ENCODE measurements at places on chromosomes 11 and 22. TPM values are rescaled to one million over a fixed set of nuclear protein-coding genes. Genes with fewer than 3 reads are reported as not detected.
A peak's percentile ranks its signal among the peaks of the same experiment; 100 is the strongest.

- H3K27ac ChIP-seq = no peak overlapping the region
- peaks cover 6% of the 10 kb centered on the region for H3K4me1 ChIP-seq
- no peaks in the 10 kb centered on the region for H3K27me3 ChIP-seq
- no peak overlapping the region for H3K4me3 ChIP-seq
Measured at GRCh38 chr11:78940500-78941225, 366.0 kb upstream of the NARS2 start.

- H3K4me1 ChIP-seq = no peaks in the 10 kb centered on the region
- H3K36me3 ChIP-seq = no peaks in the 10 kb centered on the region
- H3K27me3 ChIP-seq = no peaks in the 10 kb centered on the region
Measured at GRCh38 chr11:73168925-73169579, 26.9 kb upstream of the FCHSD2 start.

Gene FAM227A
- 0.47 TPM for total RNA-seq

Gene KRTAP5-10
- not detected for total RNA-seq

DNA sequence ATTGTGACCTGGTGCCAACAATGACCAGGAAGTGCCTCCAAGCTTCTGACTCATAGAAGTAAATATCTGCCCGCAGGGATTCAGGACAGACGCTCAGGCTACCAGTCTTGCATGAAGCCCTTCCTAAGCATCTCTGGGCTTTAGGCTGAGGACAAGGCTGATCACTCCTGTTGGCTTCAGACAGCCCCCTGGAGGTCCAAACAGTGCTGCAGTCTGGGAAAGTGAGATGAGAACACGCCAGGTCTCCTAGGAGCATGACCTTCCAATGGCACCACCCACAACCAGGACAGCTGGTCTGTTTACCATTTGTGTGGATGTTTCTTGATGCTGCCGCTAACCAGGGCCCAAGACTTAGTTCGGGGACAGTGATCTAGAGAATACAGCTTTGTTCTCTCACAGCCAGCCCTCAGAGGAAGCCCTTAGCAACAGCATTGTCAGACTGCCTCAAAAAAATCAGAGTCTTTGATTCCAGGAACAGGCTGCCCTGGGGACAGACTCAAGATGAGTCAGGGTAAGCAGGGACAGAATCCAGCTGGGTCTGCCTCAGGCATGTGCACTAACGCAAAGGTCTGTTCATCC lies 111.2 kb downstream of the ZNF280B start:
- H3K27ac ChIP-seq = peak overlapping the region; percentile 42
- peak; percentile 81 for DNase-seq
- peaks cover 32% of the 10 kb centered on the region for H3K4me1 ChIP-seq
- no peaks in the 10 kb centered on the region for H3K27me3 ChIP-seq
- no peaks in the 10 kb centered on the region for H3K36me3 ChIP-seq

- DNase-seq = no peak
- H3K36me3 ChIP-seq = no peaks in the 10 kb centered on the region
- H3K4me3 ChIP-seq = no peak overlapping the region
Measured at GRCh38 chr11:131893103-131893890, 522.9 kb downstream of the NTM start.

GRCh38 chr22:42067671-42068251 lies 2.9 kb downstream of the NAGA start:
- no peak for DNase-seq
- H3K27ac ChIP-seq = no peak overlapping the region
- H3K27me3 ChIP-seq = no peaks in the 10 kb centered on the region
- no peaks in the 10 kb centered on the region for H3K4me1 ChIP-seq
- H3K36me3 ChIP-seq = no peaks in the 10 kb centered on the region

Gene DEFB131B
- total RNA-seq = not detected

Gene SNX32
- not detected for total RNA-seq

DNA sequence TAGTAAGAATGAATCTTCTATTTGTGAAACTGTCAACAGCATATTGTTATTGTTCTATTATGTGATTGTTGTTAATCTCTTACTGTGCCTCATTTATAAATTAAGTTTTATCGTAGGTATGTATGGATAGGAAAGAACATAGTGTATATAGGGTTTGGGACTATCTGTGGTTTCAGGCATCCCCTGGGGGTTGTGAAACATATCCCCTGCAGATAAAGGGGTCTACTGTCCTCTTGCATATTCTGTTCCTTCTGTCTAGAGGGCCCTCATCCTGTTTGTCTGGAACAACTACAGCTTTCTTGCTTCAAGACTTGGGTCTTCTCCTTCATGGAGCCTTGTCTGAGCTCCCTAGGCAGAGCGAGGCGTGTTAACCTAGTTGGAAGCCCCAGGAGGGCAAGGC lies 159.6 kb downstream of the KIRREL3 start:
- H3K36me3 ChIP-seq = no peaks in the 10 kb centered on the region
- no peak overlapping the region for H3K4me3 ChIP-seq
- DNase-seq = no peak
- no peak overlapping the region for H3K27ac ChIP-seq

DNA sequence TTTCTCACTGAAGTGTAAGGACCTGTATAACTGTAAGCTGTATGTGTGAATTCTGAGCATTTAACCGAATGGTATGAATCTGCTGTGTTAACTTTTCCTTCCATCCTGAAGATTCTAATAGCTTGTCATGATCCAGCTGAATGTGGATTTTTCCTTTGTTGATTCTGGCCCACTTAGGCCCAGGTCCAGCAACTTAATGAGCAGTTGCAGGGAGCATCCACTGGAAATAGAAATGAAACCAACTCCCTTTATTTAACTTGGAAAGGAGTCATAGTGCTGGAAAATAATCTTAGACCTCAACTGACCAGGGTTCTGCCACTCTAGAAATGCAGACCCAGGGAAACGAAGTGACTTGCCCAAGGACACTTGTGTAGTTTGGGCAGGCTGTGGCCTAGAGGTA lies 142.3 kb upstream of the MTNR1B start:
- H3K4me1 ChIP-seq = no peaks in the 10 kb centered on the region
- H3K36me3 ChIP-seq = no peaks in the 10 kb centered on the region
- DNase-seq = no peak
- H3K27ac ChIP-seq = no peak overlapping the region
- no peak overlapping the region for H3K4me3 ChIP-seq

Gene SLC5A4
- not detected for total RNA-seq

Gene TCP11L1
- total RNA-seq = 19.2 TPM

Gene SMIM38
- total RNA-seq = 0.30 TPM

DNA sequence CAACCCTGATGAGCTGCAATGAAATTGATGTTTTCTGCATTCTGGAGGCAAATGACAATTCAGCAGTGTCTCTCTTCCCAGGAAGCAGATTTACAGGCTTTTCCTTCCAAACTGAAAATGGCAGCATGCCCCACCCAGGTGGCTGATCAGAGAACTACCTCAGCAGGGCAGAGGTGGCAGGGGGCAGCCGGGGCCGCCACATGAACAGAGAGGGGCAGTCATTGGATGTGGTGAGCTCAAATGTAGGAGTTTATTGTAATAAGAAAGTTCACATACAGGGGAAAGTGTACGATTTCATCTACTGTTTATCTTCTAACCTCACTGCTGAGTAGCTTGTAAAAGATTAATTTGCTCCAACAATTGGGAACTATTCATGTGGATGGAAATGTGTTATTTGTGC lies 15.7 kb upstream of the PARVA start:
- no peaks in the 10 kb centered on the region for H3K4me1 ChIP-seq
- no peak overlapping the region for H3K27ac ChIP-seq
- no peaks in the 10 kb centered on the region for H3K36me3 ChIP-seq
- no peak for DNase-seq
- H3K4me3 ChIP-seq = no peak overlapping the region

Gene OR2AT4
- not detected for total RNA-seq

DNA sequence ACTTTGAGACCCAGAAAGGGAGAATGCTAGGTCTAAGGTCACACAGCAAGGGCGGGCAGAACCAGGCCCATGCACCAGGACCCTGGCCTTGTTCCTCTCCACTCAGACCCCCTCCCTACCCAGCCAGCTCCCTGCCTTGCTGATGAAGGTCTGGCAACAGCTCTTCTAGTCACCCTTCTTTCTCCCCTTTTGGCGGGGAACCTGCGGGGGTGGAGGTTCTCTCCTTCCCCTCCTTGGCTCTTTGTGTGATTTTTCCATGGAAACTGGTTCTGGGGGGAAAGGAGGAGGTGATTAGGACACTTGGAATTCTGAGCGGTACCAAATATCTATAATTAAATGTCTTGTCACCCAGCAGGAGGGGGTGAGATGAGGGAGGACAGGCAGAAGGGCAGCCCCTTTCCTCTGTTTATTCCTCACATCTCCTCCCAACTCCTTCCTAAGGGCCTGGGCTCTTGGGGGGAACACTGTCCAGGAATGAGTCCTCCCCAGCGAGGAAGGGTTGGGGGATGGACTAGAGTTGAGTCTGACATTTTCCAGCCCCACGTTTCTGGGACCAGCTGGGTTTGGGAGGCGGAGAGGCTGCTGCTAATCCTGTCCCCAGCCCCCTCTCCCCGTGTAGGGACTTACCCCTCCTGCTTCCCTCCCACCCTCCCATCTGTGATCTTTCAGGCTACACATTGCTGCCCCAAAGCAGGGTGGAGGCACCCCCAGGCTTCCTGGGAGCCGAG lies 7.4 kb downstream of the ARHGEF17 start:
- H3K27me3 ChIP-seq = no peaks in the 10 kb centered on the region
- no peak for DNase-seq
- no peak overlapping the region for H3K27ac ChIP-seq
- no peaks in the 10 kb centered on the region for H3K36me3 ChIP-seq
- no peak overlapping the region for H3K4me3 ChIP-seq
- peaks cover 23% of the 10 kb centered on the region for H3K4me1 ChIP-seq

Gene BDNF
- 0.20 TPM for total RNA-seq

Gene FAR1
- total RNA-seq = 88.5 TPM

GRCh38 chr11:2085251-2086066 lies 53.7 kb downstream of the IGF2 start:
- no peak overlapping the region for H3K27ac ChIP-seq
- H3K27me3 ChIP-seq = no peaks in the 10 kb centered on the region
- H3K4me1 ChIP-seq = peaks cover 9% of the 10 kb centered on the region
- H3K36me3 ChIP-seq = no peaks in the 10 kb centered on the region

Gene GSTT2B
- total RNA-seq = 14.0 TPM

DNA sequence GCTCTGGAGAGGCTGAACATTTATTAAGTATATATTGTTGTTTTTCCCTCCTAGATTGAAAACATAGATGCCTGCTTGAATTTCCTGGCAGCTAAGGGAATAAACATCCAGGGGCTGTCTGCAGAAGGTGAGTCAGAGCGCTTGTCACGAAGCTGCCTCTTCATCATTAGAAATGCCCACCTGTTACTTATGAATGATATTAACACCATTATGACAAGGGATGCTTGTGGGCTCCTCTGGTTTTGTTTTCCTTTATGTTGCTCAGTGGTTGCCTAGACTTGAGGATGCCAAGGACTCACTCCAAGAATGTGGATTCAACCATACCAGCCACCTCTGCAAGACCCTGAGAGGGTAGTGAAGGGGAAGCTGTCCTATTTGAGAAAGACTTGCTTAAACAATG lies 156.2 kb downstream of the NAV2 start:
- peak overlapping the region; percentile 62 for H3K27ac ChIP-seq
- no peak overlapping the region for H3K4me3 ChIP-seq
- DNase-seq = peak; percentile 49
- H3K4me1 ChIP-seq = peaks cover 81% of the 10 kb centered on the region

GRCh38 chr11:71459076-71459766 lies 6.2 kb downstream of the NADSYN1 start:
- H3K4me3 ChIP-seq = no peak overlapping the region
- no peaks in the 10 kb centered on the region for H3K27me3 ChIP-seq
- H3K4me1 ChIP-seq = no peaks in the 10 kb centered on the region
- no peaks in the 10 kb centered on the region for H3K36me3 ChIP-seq
- DNase-seq = no peak
- H3K27ac ChIP-seq = no peak overlapping the region

Gene LAYN
- total RNA-seq = 0.67 TPM

GRCh38 chr11:35304386-35304775 lies 115.0 kb downstream of the SLC1A2 start:
- H3K4me1 ChIP-seq = no peaks in the 10 kb centered on the region
- H3K4me3 ChIP-seq = no peak overlapping the region
- H3K27ac ChIP-seq = no peak overlapping the region
- no peaks in the 10 kb centered on the region for H3K27me3 ChIP-seq

- no peak overlapping the region for H3K27ac ChIP-seq
- no peak for DNase-seq
- no peaks in the 10 kb centered on the region for H3K27me3 ChIP-seq
- H3K36me3 ChIP-seq = no peaks in the 10 kb centered on the region
- no peak overlapping the region for H3K4me3 ChIP-seq
Measured at GRCh38 chr11:75246671-75247350, 6.2 kb downstream of the TPBGL start.

GRCh38 chr11:63289658-63290057 lies 46.3 kb upstream of the SLC22A25 start:
- H3K4me3 ChIP-seq = no peak overlapping the region
- DNase-seq = no peak
- no peaks in the 10 kb centered on the region for H3K27me3 ChIP-seq

Gene ZNF280B
- 0.18 TPM for total RNA-seq

Gene ALDH3B2
- total RNA-seq = not detected

DNA sequence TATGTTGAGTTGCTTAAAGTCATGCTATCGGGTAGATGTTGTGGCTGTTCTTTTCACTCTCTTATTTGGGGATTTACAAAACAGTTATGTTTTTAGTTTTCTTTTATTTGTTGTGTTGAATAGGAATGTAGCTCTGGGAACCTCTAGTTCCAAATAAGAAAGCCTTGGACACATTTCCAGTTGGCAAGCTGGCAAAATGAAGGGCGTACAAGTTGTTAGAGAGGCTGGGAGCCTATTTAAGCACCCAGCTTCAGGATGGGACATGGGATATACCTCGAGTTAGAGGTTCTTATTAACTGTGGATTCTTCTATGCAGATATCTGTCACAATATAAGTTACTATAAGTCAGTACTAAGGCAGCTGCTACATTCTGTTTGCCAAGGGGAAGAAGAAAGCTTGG lies 22.8 kb downstream of the PPARA start:
- H3K27ac ChIP-seq = no peak overlapping the region
- peaks cover 19% of the 10 kb centered on the region for H3K4me1 ChIP-seq
- no peaks in the 10 kb centered on the region for H3K27me3 ChIP-seq
- no peak overlapping the region for H3K4me3 ChIP-seq
- DNase-seq = no peak

- no peaks in the 10 kb centered on the region for H3K36me3 ChIP-seq
- no peaks in the 10 kb centered on the region for H3K27me3 ChIP-seq
- H3K27ac ChIP-seq = no peak overlapping the region
Measured at GRCh38 chr11:61123775-61124571, 21.7 kb downstream of the CD5 start.

DNA sequence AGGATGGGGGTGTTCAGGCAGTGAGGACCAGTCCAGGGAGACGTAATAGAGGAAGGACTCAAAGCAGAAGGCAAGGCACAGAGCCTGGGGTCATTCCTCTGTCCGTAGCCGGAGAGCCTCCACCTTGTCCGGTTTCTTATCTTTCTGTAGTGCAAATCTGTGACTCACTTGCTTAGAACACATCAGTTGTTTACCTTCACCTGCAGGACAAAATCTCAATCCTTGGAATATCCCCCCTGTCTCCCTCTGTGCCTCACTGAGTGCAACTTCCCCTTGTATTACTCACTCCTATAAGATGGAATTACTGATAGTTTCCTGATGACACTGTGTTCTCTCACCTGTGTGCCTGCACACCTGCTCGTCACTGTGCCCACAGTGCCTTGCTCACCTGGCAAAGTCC lies 20.4 kb upstream of the TTC12 start:
- no peak overlapping the region for H3K27ac ChIP-seq
- no peak overlapping the region for H3K4me3 ChIP-seq
- no peaks in the 10 kb centered on the region for H3K36me3 ChIP-seq
- peaks cover 7% of the 10 kb centered on the region for H3K4me1 ChIP-seq
- DNase-seq = no peak

- H3K36me3 ChIP-seq = no peaks in the 10 kb centered on the region
- no peaks in the 10 kb centered on the region for H3K27me3 ChIP-seq
- no peaks in the 10 kb centered on the region for H3K4me1 ChIP-seq
- DNase-seq = no peak
- H3K27ac ChIP-seq = no peak overlapping the region
- no peak overlapping the region for H3K4me3 ChIP-seq
Measured at GRCh38 chr11:7759010-7759409, 37.7 kb downstream of the OR5P2 start.

Gene MIOX
- not detected for total RNA-seq

All from SJCRH30 (cell line).